ENCODE measurements at places on chromosomes 12 and 14.

- H3K36me3 ChIP-seq, result no peaks in the 10 kb centered on the region
- H3K27me3 ChIP-seq, result no peaks in the 10 kb centered on the region
- no peak for DNase-seq
- no peak overlapping the region for H3K4me3 ChIP-seq
- H3K4me1 ChIP-seq, result peaks cover 19% of the 10 kb centered on the region
- H3K27ac ChIP-seq, result no peak overlapping the region
Measured at GRCh38 chr14:58732387-58732786, 94.6 kb downstream of the DACT1 start.

DNA sequence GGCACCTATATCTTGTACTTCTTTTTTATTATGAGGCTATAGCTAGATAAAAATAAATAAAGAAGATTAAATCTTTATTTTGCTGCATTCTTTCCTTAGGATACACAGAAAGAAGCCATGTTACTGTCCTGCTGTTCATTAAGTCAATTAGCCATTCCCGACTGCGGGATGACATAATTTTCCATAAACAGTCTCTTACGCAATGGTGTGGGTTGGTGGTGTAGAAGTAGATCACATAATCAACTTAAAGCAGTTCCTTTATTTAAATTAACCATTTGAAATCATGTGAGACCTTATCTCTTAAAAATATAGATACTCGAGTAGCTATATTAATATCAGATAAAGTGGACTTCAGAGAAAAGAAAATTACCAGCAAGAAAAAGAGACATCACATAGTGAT, 40.2 kb downstream of the TAOK3 start:
- no peaks in the 10 kb centered on the region for H3K27me3 ChIP-seq
- no peaks in the 10 kb centered on the region for H3K36me3 ChIP-seq
- peaks cover 7% of the 10 kb centered on the region for H3K4me1 ChIP-seq
- H3K27ac ChIP-seq, result no peak overlapping the region

DNA sequence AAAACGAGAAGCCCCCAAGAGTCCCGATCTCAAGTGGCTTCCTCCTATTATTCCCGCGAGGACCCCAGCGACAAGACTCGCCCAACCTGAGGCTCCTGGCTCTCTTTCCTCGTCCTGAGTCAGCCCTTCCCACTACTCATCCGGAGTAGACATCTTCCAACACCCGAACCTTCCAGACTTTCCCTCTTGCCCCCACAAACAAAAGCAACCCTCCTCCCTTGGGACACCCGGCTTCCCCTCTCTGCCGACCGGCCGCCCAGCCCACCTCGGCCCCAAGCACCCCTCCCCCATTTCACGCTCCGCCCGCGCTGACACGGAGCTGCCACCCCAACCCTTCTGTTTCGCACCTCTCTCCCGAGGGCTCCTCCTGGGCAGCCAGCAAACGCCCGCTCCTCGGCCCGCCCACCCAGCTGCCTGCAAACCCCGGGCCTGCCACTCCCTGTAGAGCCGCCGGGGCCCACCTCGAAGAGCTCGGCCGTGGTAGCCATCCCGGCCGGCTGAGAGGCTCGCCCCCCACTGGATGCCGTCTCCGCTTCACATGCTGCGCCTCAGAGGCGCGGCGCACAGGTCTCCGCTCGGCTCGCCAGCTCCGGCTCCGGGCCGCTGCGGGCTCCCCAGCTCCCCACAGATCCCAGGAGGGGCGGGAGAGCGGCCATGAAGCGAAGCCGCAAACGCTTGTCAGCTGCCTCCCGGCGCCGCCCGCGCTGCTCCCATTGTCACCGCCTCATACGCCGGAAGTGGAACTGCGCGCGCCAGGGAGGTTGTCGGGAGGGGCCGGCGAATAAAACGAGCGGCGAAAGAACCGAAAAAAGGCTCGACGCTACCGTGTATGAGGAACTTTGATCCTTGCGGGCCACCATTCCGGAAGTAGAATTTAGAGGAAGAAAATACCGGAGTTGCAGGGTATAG, at the start of the genes AP5M1 and EXOC5:
TSS of gene AP5M1 (plus strand) at position 811 of the 909 bp plus-strand sequence. CDS start 344 bp downstream, outside the sequence.
TSS of gene EXOC5 (minus strand) at position 745 of the 909 bp plus-strand sequence. CDS start at position 488, 257 bp downstream.
- peaks cover 6% of the 10 kb centered on the region for H3K36me3 ChIP-seq
- DNase-seq, result peak; percentile 93
- peak within 1 kb of the TSS; percentile 71 for H3K4me3 ChIP-seq
- no peaks in the 10 kb centered on the region for H3K27me3 ChIP-seq

GRCh38 chr14:93984987-93985410, 8.6 kb upstream of the ASB2 start:
- peak; percentile 68 for DNase-seq
- H3K4me1 ChIP-seq, result peaks cover 59% of the 10 kb centered on the region
- H3K27ac ChIP-seq, result no peak overlapping the region

Measured in SJCRH30 (cell line).